ENCODE measurements at places on chromosomes 7 and 10.

- no peak for DNase-seq
These were observed 263.6 kb downstream of the DOCK4 start for GRCh38 chr7:111942450-111943081.

- no peak for DNase-seq
These were observed 198.9 kb downstream of the IPMK start for GRCh38 chr10:58068809-58069208.

DNA sequence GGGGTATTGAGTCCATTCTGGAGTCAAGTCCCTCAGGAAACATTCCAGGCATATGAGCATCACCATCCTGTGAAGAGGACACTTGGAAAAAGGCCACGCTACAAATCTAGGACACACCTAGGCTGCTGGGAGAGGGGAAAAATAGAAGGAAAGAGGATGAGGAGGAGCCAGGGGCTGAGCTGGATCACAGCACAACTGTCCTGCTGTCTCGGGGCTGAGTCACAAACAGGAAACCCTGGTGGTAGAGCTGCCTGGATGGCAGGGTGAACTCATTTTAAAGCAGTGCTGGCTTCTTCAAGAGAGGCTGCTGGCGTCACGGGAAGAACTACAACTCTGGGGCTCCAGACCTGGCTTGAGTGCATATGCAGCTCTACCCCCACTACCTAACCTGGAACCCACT, 151.5 kb downstream of the RNF216 start:
- no peak for DNase-seq

DNA sequence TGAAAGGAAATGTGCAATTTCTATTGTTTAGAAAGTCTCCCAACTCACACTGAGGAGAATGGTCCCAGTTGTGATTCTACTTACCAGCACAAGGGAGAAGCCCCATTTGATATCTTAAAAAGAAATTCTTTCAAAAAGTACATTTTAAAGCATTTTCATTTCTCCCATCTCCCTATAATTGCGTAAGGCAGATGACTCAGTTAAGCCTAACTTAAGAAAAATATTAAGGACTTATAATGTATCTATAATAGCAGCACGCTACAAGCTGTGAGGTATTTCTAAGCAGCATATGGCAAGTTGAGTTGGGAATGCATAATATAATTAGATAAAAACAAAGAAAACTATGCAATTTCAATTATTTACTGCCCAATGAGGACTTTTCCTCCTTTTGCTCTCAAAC, 8.5 kb upstream of the NRCAM start:
- no peak for DNase-seq

DNA sequence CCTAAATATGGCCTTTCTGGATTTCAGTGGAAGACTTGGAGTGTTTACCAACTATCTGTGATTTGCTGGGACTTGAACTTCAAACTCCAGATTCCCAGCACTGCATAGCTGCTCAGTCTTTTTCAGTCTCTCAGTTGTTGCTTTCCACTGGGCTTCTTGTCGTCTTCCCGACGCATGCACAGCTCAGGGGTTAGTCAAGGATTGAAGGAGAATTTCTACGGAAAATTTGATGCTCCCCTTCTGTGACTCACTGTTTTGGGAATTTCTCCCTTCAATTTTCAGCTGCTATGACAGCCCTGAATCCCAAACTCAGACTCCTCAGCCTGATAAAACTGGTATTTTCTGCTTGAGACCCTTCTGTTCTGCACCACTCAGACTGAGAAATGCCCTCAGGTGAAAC, 91.7 kb downstream of the CYP26A1 start:
- DNase-seq: no peak

DNA sequence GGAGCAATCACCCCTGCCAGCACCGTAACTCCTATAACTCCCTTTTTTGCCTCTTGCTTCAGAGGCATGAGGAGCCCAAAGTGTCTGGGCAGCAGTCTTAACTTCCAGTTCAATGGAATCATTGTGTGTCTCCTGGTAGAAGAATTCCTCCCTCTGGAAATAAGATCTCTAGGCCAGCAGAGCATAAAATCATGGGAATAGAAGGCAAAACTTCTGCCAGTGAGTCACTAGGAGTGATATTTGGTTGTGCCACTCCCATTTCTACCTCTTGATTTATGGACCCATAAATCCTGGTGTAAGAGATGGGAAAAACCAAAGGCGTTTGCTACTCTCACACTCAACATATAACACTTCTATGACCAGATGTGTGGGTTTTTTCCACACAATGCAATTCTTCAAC, 104.9 kb upstream of the FAM180A start:
- DNase-seq: no peak

DNA sequence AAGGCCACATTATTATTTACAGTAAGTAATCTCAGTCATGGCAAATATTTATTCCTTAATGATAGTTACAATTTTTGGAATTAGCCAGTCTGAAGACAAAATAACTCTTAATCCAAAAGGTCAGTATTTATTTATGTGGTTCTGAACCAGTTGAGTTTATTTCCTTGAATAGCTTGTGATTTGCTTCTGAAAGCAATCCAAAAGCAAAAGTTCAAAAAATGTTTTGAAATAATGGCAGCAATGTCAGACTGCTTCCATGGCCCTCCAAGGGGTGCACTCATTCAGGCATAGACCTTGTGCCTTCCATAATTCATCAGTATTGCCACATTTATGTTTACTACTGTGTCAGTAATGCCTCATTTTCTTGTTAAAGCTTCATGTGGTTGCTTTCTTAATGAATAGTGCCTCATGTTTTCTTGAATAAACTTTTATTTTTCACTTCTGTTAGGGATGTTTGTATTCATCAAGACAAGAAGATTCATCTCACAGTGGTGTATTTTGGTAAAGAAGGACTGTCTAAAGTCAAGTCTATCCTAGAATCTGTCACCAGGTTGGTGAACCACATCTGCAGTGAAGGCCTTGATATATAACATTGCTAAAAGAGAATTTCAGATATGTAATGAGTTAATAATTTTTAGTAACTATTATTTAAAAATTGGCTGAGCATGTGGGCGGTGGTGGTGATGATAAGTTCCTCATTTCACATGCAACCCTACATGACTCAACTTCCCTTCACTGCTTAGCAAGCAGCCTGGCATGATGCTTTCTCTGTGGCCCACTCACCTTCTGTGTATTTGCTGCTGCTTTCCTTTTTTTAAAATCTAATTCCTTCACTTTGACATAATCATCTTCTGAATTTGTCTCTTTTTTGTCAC, 22.0 kb downstream of the CSGALNACT2 start:
- no peak for DNase-seq

GRCh38 chr10:106780632-106781031, 383.9 kb downstream of the SORCS1 start:
- DNase-seq: no peak

GRCh38 chr10:8238986-8239385, 184.5 kb downstream of the GATA3 start:
- no peak for DNase-seq

GRCh38 chr7:37993060-37993501, 72.6 kb downstream of the EPDR1 start:
- DNase-seq: no peak

- DNase-seq: no peak
These were observed 47.7 kb downstream of the PAX2 start for GRCh38 chr10:100793055-100793454.

GRCh38 chr10:52308251-52309031, 5.6 kb upstream of the DKK1 start:
- DNase-seq: no peak

DNA sequence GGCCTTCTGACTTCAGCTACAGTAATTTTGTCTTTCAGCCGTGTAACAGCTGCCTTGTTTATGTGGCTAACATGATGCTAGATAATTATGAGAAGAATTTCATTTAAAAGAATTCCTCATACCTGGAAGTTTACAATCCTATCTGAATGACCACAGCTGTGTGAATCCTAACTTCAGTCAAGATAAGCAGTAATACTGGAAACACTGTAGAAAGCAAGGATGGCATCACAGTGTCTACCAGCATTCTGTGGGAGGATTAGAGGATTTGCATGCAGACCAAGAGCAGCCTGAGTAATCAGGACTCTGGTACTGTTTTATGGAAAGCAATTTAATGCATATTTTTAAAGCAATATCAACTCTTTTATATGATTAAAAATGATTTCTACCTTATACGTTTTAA, 282.4 kb downstream of the EXOC4 start:
- no peak for DNase-seq

GRCh38 chr10:89813546-89813945, 112.2 kb downstream of the KIF20B start:
- DNase-seq: no peak

DNA sequence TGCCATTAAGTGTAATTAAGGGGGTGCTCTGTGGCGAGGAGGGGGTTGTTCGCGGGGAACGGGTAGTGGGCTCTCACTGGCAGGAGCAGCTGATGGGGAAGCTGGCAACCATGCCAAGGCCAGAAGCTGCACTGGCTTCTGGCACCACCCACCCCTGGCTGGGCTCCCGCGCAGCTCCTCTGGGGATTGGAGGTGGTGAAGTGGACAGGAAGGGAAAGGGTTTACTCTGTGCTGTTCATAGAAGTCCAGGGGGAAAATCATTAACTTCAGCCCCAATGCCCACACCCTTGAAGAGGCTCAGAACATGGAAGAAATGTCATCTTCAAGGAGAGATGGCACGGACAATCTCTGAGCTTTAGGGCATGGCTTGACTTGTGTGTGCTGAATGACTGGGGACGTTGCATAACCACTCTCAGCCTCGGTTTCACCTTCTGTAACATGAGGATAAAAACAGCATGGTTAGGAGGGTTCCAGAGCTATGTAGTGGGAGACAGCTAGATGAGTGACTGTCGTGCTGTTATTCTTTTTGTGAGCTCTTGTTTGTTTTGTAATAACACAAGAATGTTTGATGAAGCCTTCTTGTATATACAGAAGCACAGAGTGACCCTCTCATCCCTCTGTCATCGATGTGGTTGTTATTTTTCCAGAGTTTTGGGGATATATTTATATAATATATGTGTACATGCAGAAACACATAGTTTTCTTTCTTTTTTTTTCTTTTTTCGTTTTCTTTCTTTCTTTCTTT, 29.9 kb downstream of the KAZALD1 start:
- DNase-seq: no peak

- no peak for DNase-seq
These were observed 74.4 kb downstream of the CFAP58 start for GRCh38 chr10:104427989-104428388.

GRCh38 chr10:16795410-16796073, 21.7 kb downstream of the RSU1 start:
- DNase-seq: no peak

- DNase-seq: no peak
These were observed 133.4 kb upstream of the CSTF2T start for GRCh38 chr10:51832652-51833383.

GRCh38 chr10:19638182-19638895, 177.9 kb upstream of the PLXDC2 start:
- DNase-seq: no peak

DNA sequence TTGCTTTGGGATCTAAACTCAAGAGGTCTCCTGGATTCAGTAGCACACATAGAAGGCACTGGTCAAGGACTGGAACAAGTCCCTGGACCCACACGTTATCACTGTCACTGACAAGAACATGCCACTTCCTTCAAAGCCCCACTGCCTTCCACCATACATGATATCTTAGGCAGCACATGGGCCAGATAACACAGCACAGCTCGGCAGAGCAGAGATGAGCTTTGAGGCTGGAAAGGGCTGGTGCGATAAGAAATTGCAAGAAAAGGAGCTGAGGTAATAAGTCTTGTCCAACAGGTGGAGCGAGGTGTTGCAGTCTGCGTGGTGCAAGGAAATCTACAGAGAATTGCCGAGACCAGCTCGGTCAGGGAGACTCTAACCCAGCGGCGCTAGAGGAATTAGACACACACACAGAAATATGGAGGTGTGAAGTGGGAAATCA, 139.8 kb upstream of the CDK13 start:
- no peak for DNase-seq

- DNase-seq: no peak
These were observed 56.7 kb downstream of the SCD start for GRCh38 chr10:100403734-100404133.

- DNase-seq: no peak
These were observed 11.7 kb downstream of the CASP7 start for GRCh38 chr10:113691381-113691780.

- DNase-seq: no peak
These were observed 15.0 kb upstream of the SLK start for GRCh38 chr10:103951942-103952341.

DNA sequence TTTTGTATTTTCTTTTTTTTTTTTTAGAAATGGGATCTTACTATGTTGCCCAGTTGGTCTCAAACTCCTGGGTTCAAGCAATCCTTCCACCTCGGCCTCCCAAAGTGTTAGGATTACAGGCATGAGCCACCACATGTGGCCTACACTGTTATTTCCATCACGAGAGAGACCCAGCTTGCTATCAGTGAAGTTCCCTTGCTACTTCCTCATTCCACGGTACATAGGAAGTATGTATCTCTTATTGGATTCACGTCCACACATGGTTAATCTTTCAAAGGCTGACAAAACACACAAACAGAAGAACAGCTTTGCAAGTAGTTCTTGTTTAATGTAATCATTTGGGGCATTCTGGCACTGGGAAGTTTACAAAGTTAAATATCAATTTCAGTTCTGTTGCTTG, 50.9 kb downstream of the DCLRE1A start:
- no peak for DNase-seq

DNA sequence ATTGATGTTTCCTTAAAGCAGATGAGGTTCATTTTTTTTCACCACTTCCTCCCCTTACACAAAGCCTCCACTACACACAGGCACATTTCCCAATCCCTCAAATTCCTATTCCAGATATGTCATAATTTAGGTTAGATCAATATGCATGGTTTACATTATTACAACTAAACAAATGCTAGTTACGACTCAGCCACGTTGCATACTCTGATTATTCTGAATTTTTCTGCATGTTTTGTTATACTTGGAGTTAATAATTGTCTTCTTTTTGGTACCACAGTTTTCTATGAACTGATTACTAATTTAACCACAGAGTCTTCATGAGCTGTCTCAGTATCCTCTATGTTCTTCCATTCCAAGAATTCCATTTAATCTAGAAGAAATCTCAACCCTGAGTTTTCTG, 4.4 kb upstream of the BICC1 start:
- no peak for DNase-seq

DNA sequence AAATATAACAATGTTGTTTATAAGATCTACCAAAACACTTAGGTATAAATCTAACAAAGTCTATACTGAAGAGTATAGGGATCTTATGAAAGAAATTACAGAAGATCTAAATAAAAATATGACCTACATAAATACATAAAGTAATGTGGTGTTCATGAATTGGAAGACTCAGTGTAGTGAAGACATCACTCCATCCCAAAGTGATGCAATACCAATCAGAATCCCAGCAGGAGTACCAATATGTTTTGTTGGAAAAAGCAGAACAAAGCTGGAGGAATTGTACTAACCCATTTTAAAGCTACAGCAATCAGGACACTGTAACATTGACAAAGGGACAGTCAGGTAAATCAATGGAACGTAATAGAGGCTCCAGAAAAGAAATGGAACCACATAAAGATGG, 76.4 kb downstream of the CCSER2 start:
- DNase-seq: no peak

- DNase-seq: no peak
These were observed 14.9 kb downstream of the TRIM56 start for GRCh38 chr7:101099969-101100781.

- no peak for DNase-seq
These were observed 59.5 kb downstream of the ACADSB start for GRCh38 chr10:123068087-123068853.

- DNase-seq: no peak
These were observed 118.0 kb downstream of the PLPP4 start for GRCh38 chr10:120574981-120575380.

GRCh38 chr10:25758041-25758457, 176.0 kb upstream of the MYO3A start:
- no peak for DNase-seq

All from cortex of kidney (tissue), 1 donor.